Hematopoietic multipotent progenitor cell treated with erythropoietin and hydrocortisone succinate and interleukin-3 and kit ligand, for 6 days (in vitro differentiated cells): ENCODE measurements at places on chromosomes 2 and 18.
A peak's percentile ranks its signal among the peaks of the same experiment; 100 is the strongest.

DNA sequence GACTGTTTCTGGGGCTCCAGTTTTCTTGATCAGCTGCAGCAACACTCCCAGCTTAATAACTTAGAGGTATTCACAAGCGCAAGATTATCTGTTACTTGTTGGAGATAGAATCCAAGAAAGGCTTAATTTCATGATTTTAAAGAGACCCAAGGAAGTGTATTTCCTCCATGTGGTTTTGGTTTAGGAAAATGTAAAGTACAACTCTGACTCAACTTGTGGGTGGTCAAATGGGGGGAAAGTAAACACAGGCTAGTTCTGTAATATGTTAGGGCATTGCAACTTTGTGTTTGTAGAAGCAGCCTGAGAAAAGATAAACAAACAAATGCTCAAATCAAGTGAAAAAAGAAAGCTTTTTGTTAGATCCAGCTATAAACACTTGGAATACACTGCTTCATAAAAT is 90.1 kb upstream of the COL3A1 start:
- DNase-seq, result no peak

- DNase-seq, result peak; percentile 92
Measured at GRCh38 chr2:201906777-201907562, 100.6 kb downstream of the CDK15 start.

- no peak for DNase-seq
Measured at GRCh38 chr2:125667630-125668029, 988.3 kb upstream of the GYPC start.

- no peak for DNase-seq
Measured at GRCh38 chr2:30709516-30709915, 97.7 kb downstream of the CAPN13 start.

GRCh38 chr18:52431683-52432082 is 91.7 kb downstream of the DCC start:
- DNase-seq, result no peak

DNA sequence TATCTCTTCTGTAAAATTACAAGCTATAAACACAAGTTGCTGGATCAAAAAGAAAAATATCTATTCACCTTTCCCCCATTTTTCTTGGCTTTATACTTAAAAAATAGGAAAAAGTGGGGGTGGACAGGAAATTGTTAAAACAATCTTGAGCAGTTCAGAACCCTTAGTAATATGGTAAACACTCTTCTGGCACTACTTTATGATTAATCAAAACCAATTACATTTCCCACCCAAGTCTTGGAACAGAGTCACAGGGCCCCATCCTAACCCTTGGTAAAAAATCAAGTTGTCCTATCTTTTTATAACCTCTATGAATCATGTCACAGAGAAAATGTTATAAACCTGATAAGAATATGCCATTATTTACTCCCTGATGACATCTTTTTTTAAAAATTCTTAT is 328.2 kb upstream of the LYPD1 start:
- DNase-seq, result no peak

DNA sequence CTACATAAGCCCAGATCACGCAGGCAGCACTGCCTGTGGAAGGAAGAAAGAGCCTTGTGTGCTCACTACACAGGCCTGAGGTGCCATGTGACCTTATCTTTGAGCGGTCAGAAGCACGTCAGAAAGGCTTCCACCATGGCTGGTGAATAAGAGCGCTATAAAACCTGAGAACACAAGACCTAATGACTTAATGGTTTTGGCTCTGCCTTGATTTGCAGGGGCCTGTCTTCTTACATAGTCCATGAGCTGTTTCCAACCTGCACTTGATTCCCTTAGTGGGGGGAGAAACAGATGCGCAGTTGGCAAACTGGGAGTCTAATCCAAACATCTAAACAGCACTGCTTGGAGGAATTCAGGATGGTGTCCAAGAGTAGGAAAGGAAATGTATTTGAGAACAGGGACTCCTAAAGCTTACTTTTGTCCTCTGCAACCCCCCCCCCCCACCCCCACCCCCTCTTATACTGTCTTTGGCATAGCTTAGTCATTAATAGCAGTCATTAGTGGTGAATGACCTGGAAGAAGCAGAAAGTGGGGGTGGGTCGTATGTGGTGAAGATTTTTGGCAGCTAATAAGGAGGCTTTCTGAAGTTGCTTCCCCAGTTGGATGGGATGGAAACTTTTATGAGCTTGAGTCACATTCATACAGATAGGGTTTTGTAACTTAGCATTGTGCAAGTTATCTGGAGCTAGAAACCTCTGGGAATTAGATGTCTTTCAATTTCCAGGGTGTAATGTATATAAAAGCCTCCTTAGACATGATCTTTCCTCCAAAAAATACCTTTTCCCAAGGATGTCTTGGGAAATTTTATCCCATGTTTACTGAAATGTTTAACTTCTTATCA is 454.1 kb downstream of the MEIS1 start:
- no peak for DNase-seq

GRCh38 chr18:45332871-45333270 is 282.4 kb upstream of the SLC14A2 start:
- no peak for DNase-seq

GRCh38 chr2:65786007-65786717 is 353.8 kb upstream of the SPRED2 start:
- no peak for DNase-seq

DNA sequence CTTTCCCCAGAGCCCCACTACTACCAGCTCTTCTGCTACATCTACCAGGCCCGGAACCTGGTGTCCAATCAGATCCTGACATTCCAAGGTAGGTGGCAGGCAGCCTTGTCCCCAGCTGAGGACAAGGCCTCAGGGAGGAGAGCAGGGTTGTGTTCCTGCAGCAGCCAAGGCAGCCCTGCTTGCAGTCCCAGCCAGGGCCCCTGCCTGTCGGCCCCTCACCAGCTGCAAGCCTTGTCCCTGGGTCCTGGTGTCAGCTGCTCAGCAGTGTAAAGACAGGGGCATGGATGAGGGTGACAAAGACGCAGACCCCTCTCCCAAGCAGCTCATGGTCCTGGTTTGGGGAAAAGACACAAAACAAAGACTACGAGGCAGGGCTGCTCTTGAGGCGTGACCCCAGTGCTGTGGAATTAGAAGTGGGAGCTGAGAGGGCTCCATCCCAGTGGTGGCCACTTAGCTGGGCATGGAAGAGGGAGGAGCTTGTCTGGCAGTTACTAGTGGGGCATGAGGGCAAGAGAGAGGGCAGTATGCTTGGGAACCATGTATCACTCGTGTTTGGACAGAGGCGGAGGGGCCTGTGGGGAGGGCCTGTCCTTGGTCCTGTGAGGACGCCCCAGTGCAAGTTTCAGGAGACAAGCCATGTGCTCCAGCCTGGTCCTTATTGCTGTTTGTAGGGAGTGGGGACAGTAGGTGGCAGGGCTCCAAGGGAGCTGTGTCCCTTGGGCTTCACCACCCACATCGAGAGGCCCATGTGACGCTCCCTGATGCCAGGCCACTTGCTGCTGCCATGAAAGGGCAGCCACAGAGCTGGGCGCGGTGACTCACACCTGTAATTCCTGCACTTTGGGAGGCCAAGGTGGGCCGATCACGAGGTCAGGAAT is 47.5 kb downstream of the LMAN2L start:
- DNase-seq, result no peak

GRCh38 chr18:46395795-46396194 is 261.2 kb downstream of the LOXHD1 start:
- no peak for DNase-seq

DNA sequence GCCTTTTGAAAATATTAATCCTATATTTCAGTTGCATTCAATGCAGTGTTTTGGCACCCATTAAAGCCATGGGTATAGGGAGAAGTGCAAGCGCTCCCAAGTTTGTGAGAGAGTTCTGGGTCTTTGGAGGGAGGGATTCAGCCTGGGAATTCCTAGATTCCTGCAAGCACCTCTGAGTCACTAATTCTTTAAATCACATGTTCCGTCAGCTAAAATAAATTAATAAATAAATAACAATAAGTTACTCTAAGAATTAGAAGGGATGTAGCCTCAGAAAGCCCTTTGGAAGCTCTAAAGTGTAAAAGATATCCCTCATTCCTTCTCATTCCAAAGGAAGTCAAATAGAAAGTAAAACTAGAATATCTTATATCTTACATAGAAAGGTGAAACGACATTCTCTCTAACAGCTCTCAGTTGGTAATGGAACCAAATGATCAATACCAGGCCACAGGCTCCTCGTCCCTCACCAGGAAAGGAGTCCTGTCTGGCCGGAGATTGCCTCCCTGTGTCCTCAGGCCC is 222.4 kb upstream of the RBBP8 start:
- DNase-seq, result no peak

GRCh38 chr2:44886414-44886813 is 55.1 kb upstream of the SIX3 start:
- no peak for DNase-seq

GRCh38 chr2:133265432-133265949 is 302.8 kb downstream of the NCKAP5 start:
- DNase-seq, result no peak

DNA sequence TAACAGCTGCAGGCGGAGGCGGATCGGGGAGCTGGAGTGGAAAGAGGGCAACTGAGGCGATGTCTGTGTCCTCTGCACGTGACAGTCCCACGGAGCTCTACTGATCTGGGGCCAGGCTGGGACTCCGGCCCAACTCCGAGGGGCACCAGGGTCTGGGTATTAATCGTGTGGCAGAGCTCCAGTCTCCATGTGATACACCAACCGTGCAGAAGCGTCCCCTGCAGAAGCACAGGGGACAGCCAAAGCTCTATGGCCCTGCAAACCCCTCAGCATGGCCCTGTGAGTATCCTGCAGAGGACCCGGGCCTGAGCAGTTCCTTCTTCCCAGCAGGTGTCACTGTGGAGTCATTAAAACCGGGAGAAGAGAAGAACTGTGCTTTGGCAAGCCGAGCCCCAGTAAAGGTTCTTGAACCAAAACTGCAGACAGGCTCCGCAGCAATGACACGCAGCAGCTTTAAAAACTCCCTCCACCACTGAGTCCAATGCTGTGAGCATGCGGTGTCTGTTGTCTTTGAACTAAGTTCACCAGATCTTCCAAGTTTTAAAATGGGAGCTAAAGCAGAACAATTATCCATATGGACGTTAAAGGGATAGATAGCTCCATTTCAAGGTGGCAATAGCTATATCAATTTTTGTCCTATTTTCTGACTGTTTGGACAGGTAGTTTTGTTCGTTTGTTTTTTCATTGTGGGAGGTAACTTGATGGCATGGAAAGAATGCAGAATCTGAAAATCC is 79.4 kb downstream of the TMEM182 start:
- DNase-seq, result peak; percentile 78

DNA sequence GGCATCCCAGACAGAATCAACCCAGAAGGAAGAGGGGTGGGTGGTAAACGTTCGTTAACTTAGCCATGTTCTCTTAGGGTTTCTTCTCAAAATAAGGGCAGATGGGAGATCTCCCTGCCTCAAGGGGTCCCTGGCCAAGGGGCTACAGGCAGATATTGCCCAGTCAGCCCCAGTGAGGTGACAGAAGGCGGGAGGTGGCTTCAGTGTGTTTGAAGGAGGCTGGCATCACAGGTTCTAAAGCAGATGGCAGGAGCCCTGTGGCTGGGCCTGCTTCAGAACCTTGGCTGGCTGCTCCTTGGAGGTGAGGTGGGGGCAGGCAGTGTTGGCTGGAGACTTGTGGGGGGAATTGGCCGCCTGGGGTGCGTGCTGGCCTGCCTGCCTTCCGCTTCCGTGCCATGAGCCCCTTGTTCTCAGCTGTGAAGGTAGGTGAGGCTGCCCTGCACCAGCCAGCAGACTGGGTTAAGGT is 23.5 kb downstream of the HPCAL1 start:
- DNase-seq, result no peak

DNA sequence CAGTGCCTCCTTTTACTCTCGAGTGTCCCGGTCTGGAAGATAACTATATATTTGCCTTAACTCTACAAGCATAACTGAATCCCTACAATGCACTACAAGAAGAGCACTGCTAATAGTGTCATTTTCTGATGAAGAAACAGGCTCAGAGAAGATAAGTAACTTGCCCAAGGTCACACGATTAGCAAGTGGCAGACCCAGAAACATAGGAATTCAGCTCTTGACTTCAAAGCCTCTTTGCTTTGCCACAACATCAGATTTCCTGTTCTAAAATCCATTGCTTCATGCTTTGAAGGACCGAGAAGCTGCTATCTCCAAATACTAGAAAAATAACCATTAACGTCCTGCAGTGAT is 65.6 kb downstream of the HS1BP3 start:
- no peak for DNase-seq

- no peak for DNase-seq
Measured at GRCh38 chr2:15832030-15832709, 108.2 kb upstream of the MYCN start.

GRCh38 chr18:57410749-57411148 is 24.4 kb upstream of the ONECUT2 start:
- no peak for DNase-seq

DNA sequence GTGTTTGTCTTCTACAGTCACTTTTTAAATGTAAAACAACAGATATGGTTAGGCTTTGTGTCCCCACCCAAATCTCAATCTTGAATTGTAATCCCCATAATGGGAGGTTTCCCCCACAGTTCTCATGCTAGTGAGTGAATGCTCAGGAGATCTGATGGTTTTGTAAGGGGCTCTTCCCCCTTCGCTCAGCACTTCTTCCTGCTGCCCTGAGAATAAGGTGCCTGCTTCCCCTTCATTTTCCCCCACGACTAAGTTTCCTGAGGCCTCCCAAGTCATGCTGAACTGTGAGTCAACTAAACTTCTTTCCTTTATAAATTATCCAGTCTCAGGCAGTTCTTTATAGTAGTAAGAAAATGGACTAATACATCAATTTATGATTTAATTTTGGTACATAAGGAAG is 118.0 kb upstream of the SNTG2 start:
- DNase-seq, result no peak

DNA sequence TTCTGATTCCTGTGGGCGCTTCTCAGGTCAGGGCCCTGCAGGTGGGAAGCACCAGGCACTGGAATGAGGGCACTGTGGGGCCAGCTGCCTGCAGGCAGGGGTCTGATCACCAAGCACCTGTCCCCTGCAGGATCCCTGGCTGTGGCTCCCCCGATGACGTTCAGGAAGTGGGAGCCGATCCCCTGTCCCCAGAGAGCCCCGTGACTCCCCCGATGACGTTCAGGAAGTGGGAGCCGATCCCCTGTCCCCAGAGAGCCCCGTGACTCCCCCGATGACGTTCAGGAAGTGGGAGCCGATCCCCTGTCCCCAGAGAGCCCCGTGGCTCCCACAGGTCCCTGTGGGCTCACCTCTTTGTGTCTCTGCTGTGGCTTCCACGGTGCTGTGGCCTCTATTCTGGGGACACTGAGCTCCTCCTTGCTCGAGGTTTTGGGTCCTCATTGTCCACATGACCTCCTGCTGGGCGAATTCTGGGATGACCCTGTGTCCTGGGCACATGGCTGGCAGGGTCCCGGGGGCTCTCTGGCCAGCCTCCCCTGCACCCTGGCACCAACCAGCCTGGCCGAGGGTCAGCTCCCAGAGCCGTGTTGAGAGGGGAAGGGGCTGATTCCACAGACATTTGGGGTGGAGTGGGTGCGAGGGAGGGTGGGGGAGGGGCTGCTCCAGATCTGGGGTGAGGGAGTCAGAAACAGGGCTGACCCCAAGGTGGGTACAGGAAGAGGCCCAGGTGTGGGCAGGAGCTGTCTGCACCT is 4.8 kb downstream of the NEU4 start:
- DNase-seq, result no peak

DNA sequence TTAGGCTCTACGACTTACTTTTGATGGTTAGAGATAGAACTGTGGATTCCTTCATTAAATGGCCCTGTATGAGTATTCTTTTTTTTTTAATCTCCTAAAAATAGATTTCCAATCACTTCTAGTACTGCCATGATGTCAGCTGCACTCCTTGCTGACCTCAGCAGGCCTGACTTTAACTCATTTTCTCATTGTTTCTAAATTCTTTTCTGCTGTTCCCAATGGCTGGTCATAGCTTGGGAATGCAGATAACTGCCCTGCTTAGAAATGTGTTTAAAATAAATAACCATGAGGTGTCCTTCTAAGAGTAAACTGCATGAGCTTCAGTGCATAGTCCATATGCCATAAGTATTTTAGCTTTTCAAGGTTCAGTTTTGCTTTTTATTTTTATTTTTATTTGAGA is 15.7 kb downstream of the CCDC85A start:
- no peak for DNase-seq
